GM19239 (cell line): ENCODE measurements at places on chromosomes 5 and 9.

DNA sequence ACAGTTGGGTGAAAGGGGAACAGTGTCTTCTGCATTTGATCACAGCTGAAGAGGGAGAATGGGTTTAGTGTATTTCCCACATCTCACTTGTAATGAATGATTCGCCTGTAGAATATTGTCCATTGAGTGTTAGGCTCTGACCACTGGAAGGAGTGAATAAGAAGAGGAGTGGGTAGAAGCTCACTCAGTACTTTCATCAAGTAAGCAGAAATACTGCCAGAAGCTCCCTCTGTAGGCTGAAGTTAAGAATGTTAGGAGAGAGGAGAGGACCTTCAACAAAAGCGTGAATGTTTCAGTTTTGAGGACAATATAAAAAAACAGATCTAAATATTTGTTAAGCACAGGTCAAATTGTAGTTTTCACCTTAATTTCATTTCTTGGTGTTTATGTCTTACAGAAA is 27.5 kb downstream of the FSD1L start:
- no peak for DNase-seq

DNA sequence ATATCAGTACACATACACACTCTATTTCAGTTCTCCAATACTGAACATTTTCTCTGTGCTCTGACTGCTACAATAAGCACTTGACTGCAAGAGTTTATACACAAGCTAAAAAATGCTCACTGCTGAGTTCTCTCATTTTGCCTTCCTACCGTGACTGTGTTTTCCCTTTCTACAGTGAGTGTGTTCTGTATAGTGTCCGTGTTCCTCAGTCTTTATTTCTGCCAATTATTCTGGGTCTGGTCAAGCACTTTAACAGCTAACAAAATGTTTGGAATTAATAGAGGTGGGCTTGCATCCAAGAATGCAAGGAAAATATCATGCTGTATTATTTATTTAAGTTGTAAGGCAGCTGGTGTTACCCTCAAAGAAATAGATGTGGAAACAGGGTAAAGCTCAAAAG is 217.0 kb upstream of the NREP start:
- DNase-seq, result no peak

- no peak for DNase-seq
Observed at GRCh38 chr5:15902066-15902465, 277.5 kb downstream of the MARCHF11 start.

DNA sequence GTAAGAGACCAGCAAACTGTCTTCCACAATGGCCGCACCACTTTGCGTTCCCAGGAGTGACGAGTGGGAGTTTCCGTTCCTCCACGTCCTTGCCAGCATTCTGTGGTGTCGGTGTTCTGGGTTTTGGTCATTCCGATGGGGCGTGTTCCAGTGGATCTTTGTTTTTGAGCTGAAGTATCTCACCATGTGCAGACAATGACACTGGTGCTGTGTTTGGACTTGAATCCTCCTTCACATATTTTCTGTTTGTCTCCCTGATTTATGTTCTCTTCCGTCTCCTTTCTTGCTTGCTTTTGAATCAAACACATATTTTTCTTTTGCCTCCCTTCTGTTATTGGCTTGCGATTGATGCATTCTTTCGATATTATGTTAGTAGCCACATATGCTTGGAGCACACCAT is 60.8 kb upstream of the IRX4 start:
- no peak for DNase-seq

- no peak for DNase-seq
Observed at GRCh38 chr9:70801181-70801829, 320.1 kb downstream of the TRPM3 start.
